ENCODE measurements at places on chromosomes 2 and 18.

GRCh38 chr2:167942366-167943081 lies 304.9 kb downstream of the STK39 start:
- no peak for DNase-seq

- no peak for DNase-seq
Observed at GRCh38 chr2:15728245-15728938, 136.7 kb downstream of the DDX1 start.

- DNase-seq, result no peak
Observed at GRCh38 chr2:26230806-26231205, 13.6 kb downstream of the HADHA start.

DNA sequence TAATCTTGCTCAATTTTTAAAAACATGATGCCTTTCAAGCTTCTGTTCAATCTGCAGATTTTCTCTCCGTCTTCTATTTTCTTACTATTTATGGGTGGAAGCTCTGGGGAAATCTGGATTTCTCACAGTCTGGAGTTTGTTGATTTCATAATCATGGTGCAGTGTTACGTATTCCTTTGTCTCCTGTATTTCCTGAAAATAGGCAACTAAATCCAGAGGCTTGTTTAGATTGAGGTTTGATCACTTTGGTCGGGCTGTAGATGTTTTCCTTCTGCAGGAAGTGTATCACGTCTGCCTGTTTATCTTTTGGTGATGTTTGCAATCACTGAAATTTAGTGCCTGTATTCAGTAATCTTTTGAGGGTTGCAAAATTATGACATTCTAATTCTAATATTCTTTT lies 487.7 kb downstream of the LRRTM4 start:
- no peak for DNase-seq

- no peak for DNase-seq
Observed at GRCh38 chr2:49174750-49175149, 20.4 kb upstream of the FSHR start.

GRCh38 chr2:209125291-209125690 lies 298.6 kb upstream of the MAP2 start:
- DNase-seq, result no peak

DNA sequence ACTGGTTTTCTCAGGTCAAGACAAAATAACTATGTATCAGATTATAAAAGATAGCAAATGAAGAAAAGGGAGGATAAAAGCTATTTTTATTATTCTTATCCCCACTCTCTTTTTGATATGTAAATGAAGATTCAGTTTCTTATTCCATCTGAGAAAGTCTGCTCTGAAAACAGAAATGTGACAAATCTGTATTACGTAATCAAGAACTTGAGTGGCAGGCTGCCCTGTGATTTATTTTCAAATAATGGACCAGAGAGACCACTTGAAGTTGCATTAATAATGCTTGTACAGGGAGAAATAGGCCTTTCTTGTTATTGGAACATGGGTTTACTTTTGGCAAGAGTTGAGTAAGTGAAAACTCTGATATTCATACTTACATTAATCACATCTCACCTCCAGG lies 727.4 kb downstream of the DPP10 start:
- no peak for DNase-seq

GRCh38 chr18:13441736-13442135 lies 223.2 kb downstream of the LDLRAD4 start:
- no peak for DNase-seq

DNA sequence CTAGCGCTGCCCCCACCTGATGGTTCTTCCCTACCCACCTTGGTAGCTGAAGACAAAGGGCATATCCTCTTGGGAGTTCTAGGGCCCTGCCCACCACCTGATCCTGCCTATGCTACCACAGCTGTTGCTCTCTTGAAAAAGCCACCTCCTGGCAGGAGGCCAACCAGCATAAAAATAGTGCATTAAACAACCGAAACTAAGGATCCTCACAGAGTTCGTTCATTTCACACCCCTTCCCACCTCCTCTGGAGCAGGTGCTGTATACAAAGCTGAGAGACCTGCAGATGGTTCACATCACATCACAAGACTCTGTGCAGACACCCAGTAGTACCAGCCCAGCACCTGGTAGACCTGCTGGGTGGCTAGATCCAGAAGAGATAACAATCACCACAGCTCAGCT lies 1348.0 kb upstream of the TMEFF2 start:
- no peak for DNase-seq

- no peak for DNase-seq
Observed at GRCh38 chr2:11691076-11691660, 21.2 kb upstream of the NTSR2 start.
